Daoy (cell line): ENCODE measurements at places on chromosomes 4 and X. TPM values are rescaled to one million over a fixed set of nuclear protein-coding genes. Genes with fewer than 3 reads are reported as not detected.

Gene TRMT2B
- total RNA-seq, result 9.0 and 19.9 TPM in 2 replicates

- DNase-seq, result no peak
Measured at GRCh38 chrX:11768039-11768438, 10.0 kb downstream of the MSL3 start.

- peak; percentile 62 for DNase-seq
Measured at GRCh38 chr4:46931981-46932380, 22.9 kb upstream of the COX7B2 start.

DNA sequence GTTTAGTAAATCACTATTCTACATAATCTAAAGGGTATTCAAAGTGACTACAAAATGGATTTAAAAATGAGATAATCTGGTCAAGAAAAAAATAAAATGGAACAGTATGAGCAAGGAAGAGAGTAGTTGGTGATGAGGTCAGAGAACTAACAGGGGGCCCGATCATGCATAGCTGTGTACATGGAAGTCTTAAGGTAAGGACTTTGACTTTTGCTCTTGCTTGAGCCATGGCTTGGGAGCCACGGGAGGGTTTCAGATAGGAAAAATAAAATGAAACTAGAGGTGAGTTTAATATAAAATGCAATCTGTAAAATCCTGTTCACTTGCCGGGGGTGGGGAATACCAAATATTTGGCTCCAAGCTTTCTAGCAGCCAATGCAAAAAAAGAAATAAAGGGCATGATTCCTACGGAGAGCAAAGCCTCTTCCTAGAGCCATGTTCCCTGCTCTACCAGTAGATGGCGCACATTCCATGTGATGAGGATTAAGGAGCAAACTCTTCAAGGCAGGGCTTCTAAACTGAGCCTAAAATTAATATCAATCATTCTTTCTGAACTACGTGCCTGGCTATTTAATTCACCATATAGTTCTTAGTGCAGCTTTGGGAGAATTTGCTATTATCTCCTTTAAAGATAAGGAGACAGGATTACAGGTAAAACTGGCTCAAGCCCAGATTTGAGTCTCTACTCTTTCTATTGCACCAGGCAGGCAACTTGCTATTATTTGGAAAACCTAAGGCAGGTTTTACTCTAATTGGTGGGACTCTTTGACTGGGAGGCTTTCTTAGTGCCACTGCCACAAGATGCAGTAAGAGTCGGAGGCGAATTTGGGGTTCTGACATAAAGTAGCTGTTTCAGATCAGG, 6.8 kb upstream of the CLCN5 start:
- peak; percentile 22 for DNase-seq

Gene TEX13B
- total RNA-seq, result not detected in 2 replicates

Gene TEX13D
- total RNA-seq, result not detected in 2 replicates

GRCh38 chr4:53455766-53456165, 78.3 kb downstream of the FIP1L1 start:
- DNase-seq, result no peak

GRCh38 chr4:58252656-58253055, 1142.5 kb upstream of the IGFBP7 start:
- no peak for DNase-seq

- DNase-seq, result no peak
Measured at GRCh38 chr4:164503874-164504273, 250.1 kb upstream of the SMIM31 start.
